ENCODE measurements at places on chromosomes 12 and 14. TPM values are rescaled to one million over a fixed set of nuclear protein-coding genes. Genes with fewer than 3 reads are reported as not detected.

GRCh38 chr12:109502332-109502731 lies 24.9 kb downstream of the UBE3B start:
- no peaks in the 10 kb centered on the region for H3K36me3 ChIP-seq
- H3K27me3 ChIP-seq = no peaks in the 10 kb centered on the region
- H3K4me1 ChIP-seq = no peaks in the 10 kb centered on the region
- H3K27ac ChIP-seq = no peak overlapping the region
- H3K4me3 ChIP-seq = no peak overlapping the region
- no peak for DNase-seq

Gene PRH2
- not detected for total RNA-seq

DNA sequence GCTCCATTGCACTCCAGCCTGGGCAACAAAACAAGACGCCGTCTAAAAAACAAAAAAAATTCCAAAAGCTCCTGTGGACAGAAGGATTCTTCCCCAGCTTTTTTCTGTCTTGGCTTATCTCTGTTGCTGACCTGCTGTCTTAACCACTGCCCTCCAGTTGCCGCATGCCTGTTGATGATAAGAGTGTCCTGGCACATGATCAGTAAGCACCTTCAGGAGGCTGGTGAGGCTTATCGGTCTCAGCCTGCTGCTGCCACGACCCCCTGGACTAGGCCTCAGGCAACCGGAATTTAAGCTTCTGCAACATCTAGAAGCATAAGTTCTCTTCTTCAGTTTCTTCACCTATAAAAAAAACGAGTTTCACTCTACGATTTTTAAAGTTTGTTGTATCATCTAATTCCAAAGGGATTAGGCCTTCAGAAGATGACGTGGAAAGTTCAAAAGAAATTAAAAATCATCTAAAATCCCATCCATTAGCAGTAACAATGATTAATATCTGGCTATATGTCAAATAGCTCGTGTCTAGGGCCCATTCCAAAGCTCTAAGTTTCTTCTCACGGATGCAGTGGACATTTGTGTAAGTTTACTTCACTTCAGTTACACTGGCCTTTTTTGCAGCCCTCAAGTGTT lies 46.4 kb downstream of the RESF1 start:
- no peaks in the 10 kb centered on the region for H3K27me3 ChIP-seq
- no peak overlapping the region for H3K27ac ChIP-seq

GRCh38 chr14:85172290-85172689 lies 357.7 kb upstream of the FLRT2 start:
- H3K27ac ChIP-seq = no peak overlapping the region
- no peaks in the 10 kb centered on the region for H3K36me3 ChIP-seq
- no peaks in the 10 kb centered on the region for H3K4me1 ChIP-seq
- DNase-seq = no peak

DNA sequence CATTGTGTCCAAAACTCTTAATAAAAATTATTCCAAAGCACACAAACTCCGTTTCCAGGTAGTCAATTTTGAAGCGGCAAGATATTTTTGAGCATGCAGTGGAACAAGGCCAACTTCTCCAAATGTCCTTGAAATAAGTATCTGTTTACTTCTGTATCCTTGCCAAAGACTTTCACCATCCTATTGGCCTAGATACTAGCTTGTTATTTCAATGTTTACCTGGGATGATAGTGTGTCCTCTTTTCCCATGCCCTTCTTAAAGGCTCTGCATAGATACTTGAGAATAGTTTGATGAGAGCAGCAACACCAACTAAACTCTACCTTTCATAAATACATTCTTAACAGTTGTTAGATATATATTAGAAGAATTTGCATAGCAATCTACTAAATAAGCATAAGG lies 160.9 kb downstream of the KCNC2 start:
- no peak overlapping the region for H3K27ac ChIP-seq
- H3K27me3 ChIP-seq = no peaks in the 10 kb centered on the region
- H3K4me3 ChIP-seq = no peak overlapping the region
- H3K36me3 ChIP-seq = no peaks in the 10 kb centered on the region

- no peak for DNase-seq
- no peak overlapping the region for H3K27ac ChIP-seq
- H3K27me3 ChIP-seq = no peaks in the 10 kb centered on the region
- H3K4me3 ChIP-seq = no peak overlapping the region
- H3K36me3 ChIP-seq = no peaks in the 10 kb centered on the region
Measured at GRCh38 chr14:38367922-38368321, 112.0 kb upstream of the CLEC14A start.

- DNase-seq = no peak
- H3K27ac ChIP-seq = no peak within 1 kb of the TSS
- peaks cover 9% of the 10 kb centered on the region for H3K4me1 ChIP-seq
Measured at GRCh38 chr12:7128681-7129286, at the start of gene RBP5. RBP5 (minus strand) TSS chr12:7128889; CDS start chr12:7128775, 114 bp downstream.

GRCh38 chr14:63938198-63939005 lies 85.6 kb downstream of the SYNE2 start:
- no peaks in the 10 kb centered on the region for H3K27me3 ChIP-seq
- no peak for DNase-seq
- no peak overlapping the region for H3K4me3 ChIP-seq
- H3K4me1 ChIP-seq = peaks cover 18% of the 10 kb centered on the region
- no peak overlapping the region for H3K27ac ChIP-seq
- H3K36me3 ChIP-seq = peaks cover 5% of the 10 kb centered on the region

DNA sequence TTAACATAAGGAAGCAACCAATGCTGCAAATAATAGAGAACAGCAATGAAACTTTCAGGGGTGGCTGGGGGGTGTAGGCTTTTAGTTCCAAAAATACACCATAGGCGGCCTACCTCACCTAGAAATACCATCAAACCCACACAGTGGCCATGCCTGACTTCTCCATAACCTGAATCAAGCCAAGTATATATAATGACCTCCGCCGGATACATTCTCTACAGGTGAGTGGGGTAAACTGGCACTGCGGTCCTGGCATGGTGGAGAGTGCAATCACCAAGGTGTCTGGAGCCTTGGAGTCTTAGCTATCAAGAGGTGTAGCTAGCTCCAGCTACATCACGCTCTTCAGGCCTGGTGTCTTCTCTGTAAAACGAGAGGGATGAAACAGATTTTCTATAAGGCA lies 1.2 kb downstream of the ZBTB25 start:
- no peaks in the 10 kb centered on the region for H3K27me3 ChIP-seq
- H3K36me3 ChIP-seq = no peaks in the 10 kb centered on the region
- H3K27ac ChIP-seq = no peak overlapping the region
- DNase-seq = no peak

Gene SNAPC1
- total RNA-seq = 27.8 TPM

Gene ACVRL1
- total RNA-seq = 2.0 TPM

Gene FAM181A
- total RNA-seq = not detected

DNA sequence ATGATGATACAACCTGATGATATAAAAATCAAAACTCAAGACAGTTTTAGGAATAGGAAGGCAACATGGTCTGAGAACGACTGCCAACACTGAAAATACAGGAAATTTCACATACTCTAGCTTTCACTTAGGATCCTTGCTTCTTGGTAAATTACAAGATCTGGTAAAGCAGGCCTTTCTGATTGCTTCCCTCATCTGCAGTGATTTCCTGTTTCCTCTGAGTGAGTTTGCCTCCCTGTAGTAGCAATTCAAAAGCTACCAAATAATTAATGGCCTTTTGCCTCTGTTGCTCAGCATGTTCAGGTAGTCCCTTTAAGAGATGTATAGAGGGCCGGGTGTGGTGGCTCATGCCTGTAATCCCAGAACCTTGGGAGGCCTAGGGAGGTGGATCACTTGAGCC lies 2.0 kb upstream of the IRAK3 start:
- no peak overlapping the region for H3K4me3 ChIP-seq
- H3K27me3 ChIP-seq = peaks cover 60% of the 10 kb centered on the region
- no peak overlapping the region for H3K27ac ChIP-seq

Gene MANSC1
- total RNA-seq = 6.2 TPM

DNA sequence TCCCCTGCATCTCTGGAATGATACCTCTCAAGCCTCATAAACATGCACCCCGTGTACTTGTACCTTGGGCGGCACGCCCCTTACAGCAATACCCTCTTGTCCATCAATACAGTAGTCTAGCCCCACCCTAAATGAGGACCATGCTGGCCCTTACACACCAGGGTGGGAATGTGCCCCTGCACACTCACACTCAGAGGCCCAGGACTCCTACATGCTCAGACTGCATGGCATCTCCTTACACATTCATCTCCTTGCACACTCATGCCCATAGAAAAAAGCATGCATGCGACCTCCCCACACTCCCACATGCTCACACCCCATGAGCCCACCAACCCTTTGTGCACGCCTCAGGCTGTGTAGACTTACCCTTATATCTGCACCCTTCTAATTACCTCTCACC lies 22.0 kb downstream of the ITGA7 start:
- no peak overlapping the region for H3K27ac ChIP-seq
- peaks cover 7% of the 10 kb centered on the region for H3K4me1 ChIP-seq
- no peak overlapping the region for H3K4me3 ChIP-seq
- DNase-seq = no peak
- H3K27me3 ChIP-seq = no peaks in the 10 kb centered on the region

GRCh38 chr14:82720946-82721345 lies 1187.3 kb upstream of the SEL1L start:
- H3K27ac ChIP-seq = no peak overlapping the region
- peaks cover 6% of the 10 kb centered on the region for H3K4me1 ChIP-seq
- H3K4me3 ChIP-seq = no peak overlapping the region
- no peaks in the 10 kb centered on the region for H3K27me3 ChIP-seq

Gene METAP2
- total RNA-seq = 231 TPM

DNA sequence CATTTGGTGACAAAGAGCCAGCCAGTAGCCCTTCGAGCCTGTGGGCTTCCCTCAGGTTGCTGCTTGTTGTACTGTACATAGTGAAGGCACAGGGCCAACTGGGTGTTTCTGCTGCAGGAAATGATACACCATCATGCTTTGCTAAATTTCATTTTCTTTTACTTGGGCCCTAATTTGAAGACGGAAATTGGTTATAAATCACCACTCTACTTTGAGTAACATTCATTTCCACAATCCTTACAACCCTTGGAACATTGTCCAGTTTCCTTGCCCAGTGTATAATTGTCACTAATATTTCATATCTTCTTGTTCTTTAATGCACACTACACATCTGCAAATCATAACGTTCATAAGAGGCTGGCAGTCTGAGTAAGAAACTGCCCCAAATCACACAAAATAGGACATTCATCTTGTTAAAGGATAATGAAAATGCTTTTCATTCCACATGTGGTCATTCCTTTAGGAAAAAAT lies 30.2 kb downstream of the MSRB3 start:
- H3K36me3 ChIP-seq = no peaks in the 10 kb centered on the region
- no peak for DNase-seq
- H3K27me3 ChIP-seq = no peaks in the 10 kb centered on the region
- H3K4me1 ChIP-seq = no peaks in the 10 kb centered on the region
- no peak overlapping the region for H3K4me3 ChIP-seq

- H3K27ac ChIP-seq = no peak within 1 kb of the TSS
- peaks cover 5% of the 10 kb centered on the region for H3K4me1 ChIP-seq
- no peaks in the 10 kb centered on the region for H3K36me3 ChIP-seq
Measured at GRCh38 chr14:64879635-64880220, at the start of gene SPTB. SPTB (minus strand) TSS chr14:64879907; CDS start chr14:64823094, 56,813 bp downstream.

- H3K27me3 ChIP-seq = no peaks in the 10 kb centered on the region
- H3K27ac ChIP-seq = no peak overlapping the region
- no peaks in the 10 kb centered on the region for H3K36me3 ChIP-seq
- no peak overlapping the region for H3K4me3 ChIP-seq
Measured at GRCh38 chr12:42958291-42958674, 368.7 kb upstream of the PRICKLE1 start.

DNA sequence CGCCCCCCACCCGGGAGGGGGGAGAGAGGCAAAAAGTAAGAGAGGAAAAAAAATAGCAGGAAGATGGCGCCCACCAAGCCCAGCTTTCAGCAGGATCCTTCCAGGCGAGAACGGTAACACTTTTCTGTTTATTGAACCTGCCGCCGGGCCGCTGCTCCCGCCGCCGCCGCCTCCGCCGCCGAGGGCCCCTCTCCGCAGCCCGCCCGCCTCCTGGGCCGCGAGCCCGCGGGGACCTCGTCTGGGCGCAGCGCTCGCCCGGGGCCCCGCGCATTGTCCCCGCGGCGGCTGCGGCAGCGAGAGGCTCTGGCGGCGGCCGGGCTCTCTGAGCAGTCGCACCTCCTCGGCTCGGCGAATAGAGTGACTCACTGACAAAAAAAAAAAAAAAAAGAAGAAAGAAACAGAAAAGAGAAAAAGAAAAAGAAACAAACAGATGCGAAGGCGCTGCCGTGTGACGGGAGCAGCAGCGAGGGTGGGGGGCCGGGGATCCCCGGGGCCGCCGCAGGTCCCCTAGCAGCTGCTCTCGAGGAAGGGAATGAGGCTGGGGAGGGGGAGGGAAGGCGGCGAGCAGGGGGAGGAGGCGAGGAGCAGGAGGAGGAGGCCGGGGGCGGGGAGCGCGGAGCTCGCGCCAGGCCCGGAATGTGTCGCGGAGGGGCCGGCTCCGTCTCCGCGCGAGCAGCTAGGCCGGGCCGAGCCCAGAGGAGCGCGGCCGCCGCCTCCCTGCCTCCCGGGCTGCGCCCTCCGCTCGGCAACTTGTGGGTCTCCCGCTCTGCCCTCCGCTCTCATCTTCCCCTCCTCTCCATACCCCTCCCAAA lies 781 bp downstream of the NPAS3 start:
- H3K36me3 ChIP-seq = no peaks in the 10 kb centered on the region
- peaks cover 71% of the 10 kb centered on the region for H3K27me3 ChIP-seq
- peak; percentile 87 for DNase-seq
- no peak overlapping the region for H3K27ac ChIP-seq

Gene OTOGL
- total RNA-seq = 0.13 TPM

DNA sequence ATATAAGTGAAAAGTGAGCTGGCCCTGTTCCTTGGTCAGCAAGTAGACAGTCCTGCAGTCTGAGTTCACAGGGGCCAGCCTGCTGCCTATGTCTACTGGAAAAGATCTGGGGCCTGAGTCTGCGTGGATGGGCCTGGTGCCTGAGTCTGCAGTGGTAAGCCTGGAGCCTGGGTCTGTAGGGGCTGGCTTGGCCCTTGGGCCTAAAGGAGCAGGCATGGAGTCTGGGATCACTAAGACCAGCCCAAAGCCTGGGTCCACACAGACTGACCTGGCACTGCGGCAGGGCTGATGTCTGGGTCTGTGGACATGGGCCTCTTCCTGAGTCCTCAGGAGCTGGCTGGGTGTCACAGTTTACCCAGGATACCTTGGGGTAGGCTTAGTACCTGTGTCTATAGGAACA lies 95.4 kb downstream of the KLHL28 start:
- no peaks in the 10 kb centered on the region for H3K27me3 ChIP-seq
- no peak overlapping the region for H3K4me3 ChIP-seq
- no peak overlapping the region for H3K27ac ChIP-seq
- DNase-seq = no peak
- H3K4me1 ChIP-seq = no peaks in the 10 kb centered on the region

GRCh38 chr12:102479099-102479885 lies 1.1 kb downstream of the IGF1 start:
- H3K36me3 ChIP-seq = no peaks in the 10 kb centered on the region
- peak; percentile 26 for DNase-seq
- H3K27ac ChIP-seq = no peak overlapping the region
- H3K4me3 ChIP-seq = no peak overlapping the region
- H3K4me1 ChIP-seq = peaks cover 24% of the 10 kb centered on the region

Gene KRT6C
- total RNA-seq = not detected

Gene SELPLG
- total RNA-seq = not detected
